NK-92 treated with Interleukin-12 subunit alpha and Interleukin-12 subunit beta, amount 100 ng/mL, for 24 hours (cell line): ENCODE measurements at places on chromosomes 1 and 21.

DNA sequence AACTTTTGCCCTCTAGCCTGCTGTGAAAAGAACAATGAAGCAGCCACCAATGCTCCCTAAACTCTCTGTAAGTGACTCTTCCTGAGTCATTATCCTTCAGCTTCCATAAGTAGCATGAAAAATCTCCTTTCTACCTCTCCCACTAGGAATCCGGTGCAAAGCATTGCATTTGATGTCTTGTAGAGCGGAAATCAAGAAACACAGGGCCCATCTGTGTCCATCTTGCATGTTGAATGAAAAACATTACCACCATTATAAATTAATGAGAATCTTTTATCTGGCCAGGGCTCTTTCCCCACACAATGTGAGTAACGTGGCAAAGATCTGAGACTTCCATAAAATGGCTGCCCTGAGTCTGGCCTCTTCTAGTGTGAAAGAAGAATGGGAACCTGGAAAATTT is 324.4 kb downstream of the ADGRL2 start:
- DNase-seq = no peak

DNA sequence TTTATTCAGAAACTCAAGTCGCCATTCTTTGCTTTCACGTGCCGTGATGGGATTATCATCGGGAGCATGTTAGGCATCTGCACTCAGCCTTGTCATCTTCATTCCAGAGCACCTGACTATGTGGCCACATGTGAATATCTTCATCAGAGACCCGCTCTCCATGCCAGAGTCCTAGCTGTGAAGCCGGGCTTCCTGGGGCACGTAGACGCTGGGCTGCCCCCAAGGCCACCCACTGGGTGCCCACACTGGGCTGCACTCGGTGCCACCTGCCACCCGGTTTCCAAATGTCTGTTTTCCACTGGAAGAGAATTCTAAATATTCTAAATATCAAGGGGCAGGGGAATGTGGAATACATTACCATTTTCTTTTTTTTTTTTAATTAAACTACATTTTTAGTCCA is 43.8 kb downstream of the SLC37A1 start:
- no peak for DNase-seq

DNA sequence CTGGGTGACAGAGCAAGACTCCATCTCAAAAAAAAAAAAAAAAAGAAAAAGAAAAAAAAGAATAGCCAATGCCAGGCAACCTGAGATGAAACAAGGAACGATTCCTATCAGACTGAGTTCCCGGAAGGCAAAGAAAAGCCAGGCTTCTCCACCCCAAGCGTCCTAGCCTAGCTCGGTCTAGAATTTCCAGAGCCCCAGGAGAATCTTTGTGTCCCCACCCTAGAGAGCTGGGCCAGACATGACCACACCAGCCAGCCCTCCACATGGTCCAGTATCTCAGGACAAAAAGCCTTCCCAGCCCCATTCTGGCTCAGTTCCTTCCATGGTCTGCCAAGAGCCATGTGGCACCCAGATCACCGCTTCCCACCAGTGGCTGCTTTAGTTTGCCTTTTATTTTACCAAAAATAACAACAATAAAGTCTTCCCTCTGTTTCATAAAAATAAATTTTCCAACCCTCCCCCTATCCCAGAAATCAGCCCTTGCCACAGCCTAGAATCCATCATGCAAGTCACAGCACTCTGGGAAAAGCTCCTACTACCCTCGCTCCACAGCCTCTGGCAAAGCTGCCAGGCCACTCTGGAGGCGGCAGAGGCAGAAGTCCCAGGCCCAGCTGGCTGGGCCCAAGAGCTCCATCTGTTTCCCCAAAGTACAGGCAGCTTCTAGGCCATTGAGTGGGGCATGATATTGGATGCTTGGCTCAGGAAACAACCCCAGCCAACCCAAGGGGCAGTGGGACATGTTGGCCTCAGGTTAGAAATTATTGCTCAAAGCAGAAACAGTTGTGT is 3.5 kb upstream of the MKNK1 start:
- no peak for DNase-seq

DNA sequence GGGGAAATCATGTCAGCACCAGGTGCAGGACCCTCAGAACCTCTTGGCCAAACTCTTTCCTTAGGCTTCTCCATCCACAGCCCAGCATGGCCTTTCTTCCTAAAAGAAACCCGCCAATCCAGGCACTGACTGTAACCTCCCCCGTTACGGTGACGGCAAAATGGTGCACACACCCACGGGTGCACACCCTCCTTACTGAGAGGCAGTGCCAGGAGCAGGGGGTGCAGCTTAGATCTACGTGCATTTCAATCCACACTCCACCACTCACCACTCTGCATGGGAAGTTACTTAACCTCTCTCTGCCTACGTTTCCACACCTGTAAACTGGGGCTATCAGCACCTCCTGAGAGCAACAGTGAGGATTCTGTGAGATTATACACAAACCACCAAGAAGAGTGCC is 31.0 kb downstream of the SUSD4 start:
- no peak for DNase-seq

DNA sequence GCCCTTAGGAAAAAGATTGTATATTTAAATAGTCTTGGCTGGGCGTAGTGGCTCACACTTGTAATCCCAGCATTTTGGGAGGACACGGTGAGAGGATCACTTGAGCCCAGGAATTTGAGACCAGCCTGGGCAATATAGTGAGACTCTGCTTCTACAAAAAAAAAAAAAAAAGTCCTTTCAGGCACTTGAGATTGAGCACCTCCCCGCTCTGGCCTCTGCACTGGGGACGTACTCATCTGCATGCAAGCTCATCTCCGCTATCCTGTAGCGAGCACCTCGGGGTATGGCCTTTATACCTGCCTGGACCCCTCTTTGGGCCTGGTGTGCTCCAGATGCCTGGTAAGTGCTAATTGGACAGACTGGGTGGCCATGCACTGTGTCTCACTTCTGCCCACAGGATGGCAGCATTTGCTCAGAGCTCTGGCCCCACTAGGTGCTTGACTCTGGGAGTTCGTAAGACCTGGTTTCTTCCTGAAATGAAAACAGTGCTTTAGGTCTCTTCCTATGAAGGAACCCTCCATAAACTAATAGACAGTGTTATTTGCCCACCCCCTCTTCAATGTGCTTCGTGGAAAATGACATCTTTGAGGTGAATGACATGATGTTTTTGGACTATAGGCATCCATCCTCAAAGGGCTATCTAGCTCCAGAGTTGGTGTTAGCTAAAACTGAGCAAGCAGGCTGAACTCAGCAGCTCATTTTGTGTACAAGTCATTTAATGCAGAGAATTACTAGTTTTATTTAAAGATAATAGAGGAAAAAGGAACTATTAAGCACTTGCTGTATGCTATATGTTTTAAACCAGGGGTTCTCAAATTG is 61.7 kb upstream of the ADAR start:
- DNase-seq = peak; percentile 28

GRCh38 chr1:23356471-23357137 is 12.5 kb upstream of the HNRNPR start:
- DNase-seq = no peak

- no peak for DNase-seq
Measured at GRCh38 chr1:200139661-200140250, 112.2 kb downstream of the NR5A2 start.

DNA sequence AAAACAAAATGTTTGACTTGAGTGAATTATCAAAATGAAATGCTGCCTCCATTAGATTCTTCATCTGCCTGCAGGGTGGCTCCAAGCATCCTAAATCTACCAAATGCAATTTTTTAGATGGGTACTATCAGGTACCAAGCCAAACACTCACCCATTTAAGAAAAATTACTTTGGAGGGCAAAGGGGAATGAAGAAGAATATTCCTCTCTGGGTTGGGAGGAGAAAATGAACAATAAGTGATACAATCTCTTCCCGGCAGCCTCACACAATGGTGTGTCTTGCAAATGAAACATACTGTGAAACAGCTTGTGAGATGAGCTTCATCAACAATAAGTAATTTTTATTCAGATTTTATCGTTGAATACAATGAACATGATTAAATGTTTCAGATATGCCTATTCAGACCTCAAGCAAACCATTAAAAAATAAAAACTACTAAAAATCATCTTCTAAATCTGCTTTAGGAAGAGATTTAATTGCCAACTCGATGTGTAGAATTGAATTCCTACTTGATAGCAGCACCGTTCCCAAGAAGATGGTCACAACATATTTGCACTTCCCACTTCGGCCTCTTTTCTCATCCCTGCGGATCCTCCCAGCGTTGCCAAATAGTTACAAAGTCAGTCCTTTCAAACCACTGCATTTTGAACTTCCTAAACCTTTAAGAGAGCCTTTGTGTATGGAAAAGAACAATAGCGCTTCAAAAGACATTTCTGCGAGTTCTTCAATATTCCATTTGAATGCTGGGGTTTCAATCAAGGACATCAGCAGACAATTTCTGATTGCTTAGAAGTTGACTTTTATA is 2.7 kb downstream of the DAB1 start:
- DNase-seq = no peak

GRCh38 chr1:26344147-26344920 is 9.6 kb downstream of the CRYBG2 start:
- DNase-seq = no peak

DNA sequence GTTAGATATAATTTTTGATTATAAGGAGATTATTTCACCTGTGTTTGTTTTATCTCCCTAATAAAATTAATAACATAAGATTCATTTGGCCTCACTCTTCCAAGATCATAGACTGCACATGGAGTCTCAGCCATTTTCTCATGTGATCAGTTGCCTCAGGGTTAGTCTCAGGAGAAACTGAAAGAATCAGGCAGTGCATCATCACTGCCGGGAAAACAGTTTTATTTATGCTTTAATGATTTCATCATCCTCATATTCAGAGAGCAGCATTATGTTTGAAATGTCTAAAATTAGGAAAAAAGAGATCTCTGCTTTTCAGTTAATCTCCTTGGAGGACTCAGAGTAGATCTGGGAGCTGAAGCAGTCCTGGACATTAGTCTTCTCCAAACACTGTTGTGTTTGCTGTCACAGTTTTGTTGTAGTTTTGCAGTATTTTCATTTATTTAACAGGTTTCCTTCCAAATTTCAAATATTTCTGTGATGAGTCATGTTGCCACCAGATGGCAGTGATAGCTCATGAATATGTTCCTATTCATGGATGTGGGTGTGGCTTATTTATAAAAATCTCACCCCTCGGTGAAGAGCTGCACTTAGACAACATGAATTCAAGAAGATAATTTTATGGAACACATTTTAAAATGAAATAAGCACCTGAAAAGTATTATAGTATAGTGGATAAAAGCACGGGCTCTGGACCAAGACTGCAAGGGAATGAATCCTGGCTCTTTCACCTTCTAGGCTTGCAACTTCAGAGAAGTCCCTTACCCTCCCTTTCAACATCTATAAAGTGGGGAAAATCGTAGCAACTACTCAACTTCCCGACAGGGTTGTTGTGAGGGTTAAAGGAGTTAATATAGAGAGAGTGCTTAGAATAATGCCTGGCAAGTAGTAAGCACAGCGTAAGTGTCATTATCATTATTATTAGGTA is 31.2 kb downstream of the CHD1L start:
- no peak for DNase-seq

GRCh38 chr1:23591460-23592208 is 32.3 kb upstream of the ID3 start:
- peak; percentile 94 for DNase-seq

GRCh38 chr1:109732390-109732881 is 8.4 kb downstream of the GSTM3 start:
- DNase-seq = no peak

GRCh38 chr1:209490013-209490412 is 93.5 kb upstream of the CAMK1G start:
- no peak for DNase-seq

- DNase-seq = no peak
Measured at GRCh38 chr1:204760757-204761156, 75.2 kb upstream of the LRRN2 start.

GRCh38 chr1:93666613-93667384 is 14.8 kb downstream of the BCAR3 start:
- DNase-seq = no peak

DNA sequence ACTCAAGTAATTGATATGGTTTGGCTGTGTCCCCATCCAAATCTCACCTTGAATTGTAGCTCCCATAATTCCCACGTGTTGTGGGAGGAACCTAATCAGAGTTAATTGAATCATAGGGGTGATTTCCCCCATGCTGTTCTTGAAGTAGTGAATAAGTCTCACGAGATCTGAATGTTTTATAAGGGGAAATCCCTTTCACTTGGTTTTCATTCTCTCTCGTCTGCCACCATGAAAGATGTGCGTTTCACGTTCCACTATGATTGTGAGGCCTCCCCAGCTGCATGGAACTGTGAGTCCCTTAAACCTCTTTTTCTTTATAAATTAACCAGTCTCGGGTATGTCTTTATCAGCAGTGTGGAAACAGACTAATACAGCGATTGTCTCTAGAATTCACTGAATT is 135.4 kb downstream of the BACH1 start:
- DNase-seq = no peak

DNA sequence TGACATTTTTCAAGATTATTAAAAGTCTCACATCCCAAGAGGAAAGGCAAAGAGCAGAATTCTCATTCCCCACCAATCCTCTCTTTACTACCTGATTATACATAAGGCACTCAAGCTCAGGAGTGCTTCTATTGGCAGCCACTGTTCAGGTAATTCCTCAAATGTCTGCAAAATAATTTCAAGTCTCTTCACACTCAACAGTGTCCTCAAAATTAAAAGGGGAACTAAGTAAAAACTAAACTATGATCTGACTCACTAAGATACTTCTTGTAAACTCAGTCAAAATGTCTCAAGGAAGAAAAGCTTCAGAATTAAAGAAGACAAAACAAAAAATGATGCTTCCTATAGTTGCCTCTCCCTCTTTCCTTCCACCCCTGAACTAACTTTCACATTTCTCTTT is 135.6 kb downstream of the GPATCH2 start:
- no peak for DNase-seq

GRCh38 chr1:242086706-242087105 is 87.8 kb upstream of the MAP1LC3C start:
- no peak for DNase-seq

- no peak for DNase-seq
Measured at GRCh38 chr21:45644041-45644906, 749 bp downstream of the PCBP3 start.

GRCh38 chr1:118992868-118993699 is 4.9 kb upstream of the TBX15 start:
- no peak for DNase-seq

GRCh38 chr1:112589766-112590165 is 29.2 kb downstream of the ST7L start:
- DNase-seq = no peak

DNA sequence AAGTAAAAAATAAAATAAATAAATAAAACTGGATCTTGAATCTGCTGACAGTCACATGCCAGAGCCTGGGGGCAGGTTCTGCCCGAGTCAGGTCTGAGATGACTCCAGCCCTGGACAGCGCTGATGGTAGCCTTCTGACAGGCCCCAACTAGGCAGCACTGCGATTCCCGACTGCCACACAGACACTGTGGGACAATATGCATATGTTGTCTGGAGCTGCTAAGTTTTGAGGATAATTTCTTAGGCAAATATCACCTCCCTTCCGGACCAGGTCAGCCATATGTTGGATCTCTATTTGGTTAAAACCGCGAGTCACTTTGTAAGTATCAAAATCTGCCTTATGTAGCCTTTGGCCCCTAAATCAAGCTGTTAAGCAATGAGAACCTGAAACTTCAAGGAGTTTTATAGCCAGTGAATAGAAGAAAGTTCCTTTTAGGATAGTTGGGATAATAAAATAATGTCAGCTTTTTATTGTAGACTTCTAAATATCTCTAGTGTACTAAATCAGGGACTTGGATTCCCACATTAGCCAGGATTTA is 20.8 kb upstream of the TRIM17 start:
- DNase-seq = no peak

- DNase-seq = no peak
Measured at GRCh38 chr1:77168358-77168757, 50.9 kb downstream of the PIGK start.
